ENCODE measurements at places on chromosomes 5 and 9.

DNA sequence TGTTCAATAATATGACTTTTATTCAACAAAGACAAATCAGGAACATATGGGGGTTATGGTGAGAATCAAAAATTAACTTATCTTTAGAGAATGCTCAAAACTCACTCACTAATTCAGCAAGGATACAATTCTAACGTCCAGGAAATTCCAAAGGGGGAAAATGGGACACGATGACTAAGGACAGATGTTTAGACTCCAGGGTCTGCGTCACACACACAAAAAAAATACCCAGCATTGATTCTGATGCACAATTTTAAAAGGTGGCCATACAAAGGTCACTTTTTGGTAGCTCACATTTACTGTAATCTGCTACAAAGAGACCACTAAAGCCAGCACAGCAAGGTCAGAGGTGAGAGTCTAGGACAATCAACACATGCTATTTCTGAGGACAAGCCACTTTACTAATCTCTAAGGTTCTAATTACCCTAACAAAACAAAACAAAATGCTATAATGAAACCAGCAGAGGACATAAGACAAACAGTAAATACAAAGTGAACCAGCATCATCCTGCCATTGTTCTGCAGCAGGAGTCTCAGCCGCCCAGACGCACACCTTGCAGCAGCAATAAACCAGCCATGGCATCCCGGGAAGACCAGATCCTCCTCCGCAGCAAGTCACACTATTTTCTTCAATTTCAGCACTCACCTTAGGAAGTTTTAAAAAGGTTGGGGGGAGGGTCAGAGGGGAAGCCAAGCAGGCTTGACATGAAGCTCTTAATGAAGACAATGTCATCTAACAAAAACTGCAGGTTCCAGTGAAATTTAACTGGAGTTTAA lies 57.8 kb downstream of the TTC39B start:
- no peak for DNase-seq

DNA sequence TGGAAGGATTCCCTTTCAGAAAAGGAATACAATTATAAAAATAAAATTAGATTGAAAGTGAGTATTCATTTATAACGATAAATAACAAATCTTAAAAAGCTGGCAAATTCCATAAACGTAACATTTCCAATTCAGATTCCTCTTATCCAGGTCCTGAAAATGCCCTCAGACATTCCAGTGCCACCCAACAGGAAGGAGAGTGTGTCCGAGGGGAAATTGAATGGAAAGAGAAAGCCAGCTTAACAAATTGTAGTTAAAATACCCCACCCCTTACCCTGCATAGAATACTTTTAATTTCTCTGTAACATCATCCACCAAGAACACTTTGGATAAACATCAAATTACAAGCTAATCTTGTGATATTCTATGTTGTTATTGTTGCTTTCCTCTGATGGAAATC lies 72.0 kb downstream of the ARHGEF28 start:
- DNase-seq = no peak

GRCh38 chr9:76866689-76867088 lies 39.2 kb downstream of the PRUNE2 start:
- DNase-seq = no peak

DNA sequence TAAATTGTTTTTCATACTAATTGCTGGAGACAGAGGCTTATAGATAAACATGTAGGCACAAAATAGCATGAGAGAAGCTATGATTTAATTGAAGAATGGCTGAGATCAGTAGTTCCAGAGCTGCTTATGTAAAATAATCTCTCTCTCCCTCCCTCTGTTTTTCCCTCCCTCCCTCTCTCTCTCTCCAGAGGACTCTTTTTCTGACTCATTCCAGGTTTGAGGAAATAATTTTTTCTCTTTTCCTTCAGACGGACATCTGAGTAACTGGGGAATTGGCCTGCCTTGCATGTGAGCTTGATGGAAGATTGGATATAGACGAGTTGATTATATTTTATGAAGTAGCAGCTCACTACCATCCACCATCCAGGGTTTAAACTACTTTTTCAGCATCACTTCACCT lies 35.5 kb downstream of the KCTD16 start:
- DNase-seq = no peak

DNA sequence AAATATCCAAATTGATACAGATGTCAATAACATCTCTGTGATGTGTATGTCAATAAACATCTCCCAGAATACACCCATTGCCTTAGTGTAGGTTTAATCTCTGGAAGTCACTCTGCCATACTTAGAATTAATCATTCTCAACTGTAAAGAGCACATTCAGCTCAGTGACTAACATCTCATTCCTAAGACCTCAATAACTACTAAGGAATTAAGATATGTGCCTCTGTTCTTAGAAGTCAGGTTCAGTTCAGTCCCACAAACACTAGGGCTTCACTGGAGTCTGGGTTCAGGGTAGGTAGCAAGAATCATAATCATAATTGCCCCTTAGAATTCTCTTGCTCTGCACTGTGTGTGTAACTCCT lies 31.7 kb downstream of the UGCG start:
- DNase-seq = no peak

GRCh38 chr5:3394891-3395599 lies 200.6 kb upstream of the IRX1 start:
- DNase-seq = no peak

DNA sequence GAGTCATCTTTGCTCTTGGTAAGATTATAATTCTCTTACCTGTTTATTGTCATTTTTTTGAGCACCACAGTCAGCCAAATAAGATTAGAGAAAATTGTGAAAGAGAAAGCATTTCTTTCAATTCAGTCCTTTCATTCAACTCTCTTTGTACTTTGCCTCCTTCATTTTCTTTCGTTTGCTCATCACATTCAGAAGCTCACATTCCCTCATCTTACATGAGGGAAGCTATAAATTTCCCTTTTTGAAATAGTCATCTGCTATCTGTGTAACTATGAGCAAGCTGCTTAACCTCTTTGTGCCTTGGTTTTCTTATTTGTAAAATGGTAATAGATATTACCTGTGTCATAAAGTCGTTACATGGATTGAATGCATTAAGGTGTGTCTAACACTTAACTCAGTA lies 41.4 kb downstream of the PAM start:
- DNase-seq = no peak

DNA sequence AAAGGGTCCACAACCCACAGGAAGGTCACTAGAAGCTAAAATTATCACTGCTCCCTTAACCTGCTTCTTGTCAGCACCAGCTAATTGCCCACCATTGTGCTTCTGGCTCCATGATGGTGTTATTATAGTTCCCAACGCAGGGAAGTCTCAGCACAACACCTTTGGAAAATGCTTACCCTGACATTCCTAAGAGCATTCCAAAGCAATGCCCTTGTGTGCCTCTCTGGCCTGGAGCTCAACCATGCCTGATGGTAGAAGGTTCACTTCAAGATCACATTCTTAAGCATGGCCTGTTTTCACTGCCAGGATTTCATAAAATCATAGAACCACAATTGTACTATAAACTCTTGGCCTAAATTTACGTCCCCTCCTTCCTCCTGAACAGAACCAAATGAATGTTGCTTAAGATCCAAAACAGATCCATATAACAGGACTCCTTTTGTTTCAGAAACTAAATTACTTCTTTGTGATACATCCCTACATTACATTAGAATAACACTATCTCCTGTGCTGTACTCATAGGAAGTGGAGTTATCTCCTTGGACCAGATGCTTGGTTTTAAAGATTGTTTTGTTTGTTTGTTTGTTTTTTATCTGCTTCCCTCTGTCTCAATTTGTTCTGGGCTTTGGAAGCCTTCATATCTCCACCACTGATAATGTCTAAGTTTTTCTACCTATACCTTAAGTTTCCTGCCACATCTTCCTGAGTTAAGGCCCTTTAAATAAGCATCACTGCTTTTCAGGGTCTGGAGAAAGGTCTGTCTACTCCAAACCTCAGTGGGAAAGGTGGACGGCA lies 32.1 kb downstream of the ARL15 start:
- no peak for DNase-seq

DNA sequence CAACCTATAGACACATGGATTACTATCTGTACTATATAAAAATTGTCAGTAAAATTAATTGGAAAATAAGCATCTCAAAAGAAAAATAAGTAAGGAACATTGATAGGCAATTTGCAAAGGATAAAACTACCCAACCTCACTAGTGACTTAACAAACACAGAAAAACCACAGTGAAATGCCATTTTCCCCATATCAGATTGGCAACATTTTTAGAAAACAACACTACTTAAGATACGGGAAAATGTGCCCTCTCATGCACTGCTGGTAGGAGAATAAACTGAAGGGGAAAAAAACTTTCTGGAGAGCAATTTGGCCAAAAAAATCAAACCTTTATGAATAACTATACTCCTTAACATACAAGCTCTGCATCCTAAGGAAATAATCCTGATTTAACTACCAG lies 254.0 kb downstream of the DEPDC1B start:
- no peak for DNase-seq

- DNase-seq = no peak
These were observed 78.2 kb downstream of the BASP1 start for GRCh38 chr5:17295671-17296070.

DNA sequence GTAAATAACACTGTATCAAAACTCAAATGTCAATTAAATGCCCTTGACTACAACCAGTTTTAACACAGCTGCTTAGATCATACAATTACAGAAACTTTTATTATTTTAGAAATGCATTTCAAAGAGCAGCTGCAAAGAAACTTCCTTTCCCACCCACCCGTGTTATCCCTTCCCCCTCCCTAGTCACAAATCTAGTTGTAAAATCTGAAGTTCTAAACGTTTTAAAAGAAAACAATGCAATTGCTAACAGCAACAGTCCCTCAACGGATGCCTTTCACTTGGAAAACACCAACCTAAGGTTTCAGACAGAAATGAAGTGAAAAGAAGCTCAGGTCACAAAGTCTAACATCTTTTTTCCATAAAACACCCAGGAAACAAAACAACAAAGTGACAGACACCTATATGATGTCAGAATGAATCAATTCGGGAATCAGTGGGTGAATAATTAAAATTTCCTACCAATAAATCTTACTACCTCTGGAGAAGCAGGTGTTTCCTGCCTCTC lies 100.3 kb downstream of the FBXW11 start:
- DNase-seq = no peak

GRCh38 chr9:121153642-121154041 lies 48.0 kb downstream of the RAB14 start:
- no peak for DNase-seq

- no peak for DNase-seq
These were observed 31.5 kb upstream of the LMNB1 start for GRCh38 chr5:126745259-126745992.

- DNase-seq = no peak
These were observed 15.4 kb upstream of the PTGS1 start for GRCh38 chr9:122355336-122355875.

GRCh38 chr9:95793924-95794828 lies 81.3 kb upstream of the ERCC6L2 start:
- DNase-seq = no peak

DNA sequence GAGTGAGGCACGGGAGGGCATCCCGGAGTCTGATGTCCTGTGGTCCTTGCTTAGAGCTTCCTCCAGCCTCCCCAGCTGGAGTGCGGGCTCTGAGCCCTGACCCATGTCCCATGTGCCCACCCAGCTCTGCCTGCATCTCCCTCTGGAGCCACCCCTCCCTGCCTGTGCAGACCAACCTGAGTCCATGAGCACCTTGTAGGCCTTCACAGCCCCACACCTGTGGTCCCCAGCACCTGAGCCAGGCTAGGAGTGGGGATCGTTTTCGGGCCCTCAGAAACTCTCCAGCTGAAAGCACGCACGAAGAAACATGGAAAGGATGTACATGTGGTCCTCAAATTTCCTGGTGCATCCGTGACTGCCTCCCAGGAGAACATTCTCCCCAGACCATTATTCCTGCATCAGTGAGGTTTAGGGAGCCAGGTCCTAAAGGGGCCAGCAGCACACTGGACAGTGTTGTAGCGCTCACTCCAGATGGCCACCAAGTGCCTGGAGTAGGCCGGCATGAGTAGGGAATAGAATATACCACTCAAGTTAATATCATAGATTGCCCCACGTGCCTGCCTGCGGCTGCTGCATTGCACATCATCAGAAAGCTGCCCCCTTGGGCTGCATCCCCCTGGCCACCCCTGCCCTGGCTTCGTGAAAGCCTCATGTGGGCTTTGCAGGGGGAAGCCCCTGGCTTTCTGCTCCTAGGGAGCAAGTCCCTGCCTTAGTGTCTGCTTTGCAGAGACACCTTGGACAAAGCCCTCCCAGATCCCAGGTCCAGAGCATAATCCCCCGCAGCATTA lies 80.6 kb downstream of the WNK2 start:
- DNase-seq = no peak

DNA sequence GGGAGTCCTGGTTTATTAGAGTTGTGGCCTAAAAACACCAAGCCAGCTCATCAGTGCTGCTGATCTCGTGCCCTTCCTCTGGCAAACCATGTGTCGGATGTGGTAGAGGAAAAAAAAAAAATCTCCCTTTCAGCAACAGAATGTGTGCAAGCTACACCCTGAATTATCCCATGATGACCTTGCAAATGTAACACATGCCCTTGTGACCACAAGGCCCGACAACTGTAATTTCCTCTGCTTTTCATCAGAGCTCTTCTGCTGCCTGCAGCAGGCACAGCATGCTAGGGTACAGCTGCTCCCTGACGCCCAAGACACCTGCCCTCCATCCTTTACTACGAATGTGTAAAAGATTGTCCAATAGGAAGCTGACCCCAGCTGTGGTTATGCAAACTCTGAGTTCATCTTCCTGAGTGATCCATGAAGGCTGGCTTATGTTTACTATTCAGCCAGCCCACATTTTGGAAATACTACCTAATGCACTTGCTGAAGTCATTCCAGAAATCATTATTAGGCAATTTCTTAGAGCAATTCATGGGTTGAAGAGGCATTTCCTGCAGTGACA lies 14.6 kb upstream of the BNC2 start:
- no peak for DNase-seq

DNA sequence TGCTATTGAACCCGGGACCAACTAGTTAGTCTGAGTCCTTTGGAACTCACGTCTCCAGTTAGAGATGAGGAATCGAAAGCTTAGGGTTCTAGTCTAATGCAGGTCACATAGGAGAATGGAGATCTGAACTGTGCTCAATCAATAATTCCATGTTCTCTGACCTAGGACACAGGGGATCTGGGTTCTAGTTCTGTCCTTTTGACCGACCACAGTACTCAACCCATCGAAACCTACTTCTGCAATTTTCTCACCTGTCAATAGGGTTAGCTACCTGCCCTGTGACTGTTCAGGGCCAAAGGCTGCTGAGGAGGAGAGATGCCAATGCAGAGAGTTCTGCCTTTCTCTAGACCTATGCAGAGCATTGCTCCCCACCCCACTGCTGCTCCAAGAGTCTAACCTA lies 187.7 kb downstream of the CDK5RAP2 start:
- DNase-seq = no peak

GRCh38 chr5:149766460-149767280 lies 36.6 kb downstream of the PPARGC1B start:
- no peak for DNase-seq

- DNase-seq = no peak
These were observed 120.1 kb upstream of the MYO10 start for GRCh38 chr5:17056141-17056631.

GRCh38 chr9:96209407-96210271 lies 92.3 kb downstream of the HSD17B3 start:
- no peak for DNase-seq

DNA sequence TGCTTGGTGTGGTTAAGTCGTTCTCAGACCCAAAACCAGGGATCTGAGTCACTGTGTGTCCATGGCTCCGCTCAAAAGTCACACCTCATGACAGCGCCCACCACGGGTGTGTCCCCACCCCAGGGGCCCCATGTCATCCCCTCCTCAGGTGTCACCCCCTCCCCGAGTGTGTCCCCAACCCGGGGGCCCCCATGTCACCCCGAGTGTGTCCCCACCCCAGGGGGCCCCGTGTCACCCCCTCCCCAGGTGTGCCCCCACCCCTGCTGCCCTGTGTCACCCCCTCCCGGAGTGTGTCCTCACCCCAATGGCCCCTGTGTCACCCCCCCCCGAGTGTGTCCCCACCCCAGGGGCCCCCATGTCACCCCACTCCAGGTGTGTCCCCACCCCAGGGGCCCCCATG lies 5.1 kb downstream of the LRRC14B start:
- no peak for DNase-seq
